Activated T-cell treated with anti-CD3 and anti-CD28 coated beads for 1 hour (primary cell): ENCODE measurements at places on chromosomes 5 and 9.

GRCh38 chr9:130589754-130590153 is 10.4 kb downstream of the FUBP3 start:
- DNase-seq: no peak

GRCh38 chr9:15461601-15462000 is 38.9 kb downstream of the SNAPC3 start:
- DNase-seq: no peak

DNA sequence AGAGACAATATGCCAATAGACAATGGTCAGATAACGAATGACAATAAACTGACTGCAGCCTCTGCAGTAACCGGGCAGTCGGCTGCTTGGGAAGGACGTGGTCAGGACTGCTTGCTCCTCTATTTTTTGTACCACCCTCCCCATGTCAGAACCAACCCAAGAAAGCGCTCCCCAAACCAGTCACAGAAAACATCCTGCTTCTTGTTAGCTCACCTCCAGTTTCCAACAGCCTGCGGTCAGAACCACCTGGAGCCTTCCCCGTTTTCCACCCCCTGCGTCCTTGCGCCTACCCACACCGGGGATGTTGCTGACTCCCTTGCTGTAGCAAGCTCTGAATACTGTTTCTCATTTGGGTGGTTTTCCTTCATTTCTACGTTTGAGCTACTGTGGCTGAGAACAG is 1.7 kb upstream of the MRNIP start:
- DNase-seq: no peak

DNA sequence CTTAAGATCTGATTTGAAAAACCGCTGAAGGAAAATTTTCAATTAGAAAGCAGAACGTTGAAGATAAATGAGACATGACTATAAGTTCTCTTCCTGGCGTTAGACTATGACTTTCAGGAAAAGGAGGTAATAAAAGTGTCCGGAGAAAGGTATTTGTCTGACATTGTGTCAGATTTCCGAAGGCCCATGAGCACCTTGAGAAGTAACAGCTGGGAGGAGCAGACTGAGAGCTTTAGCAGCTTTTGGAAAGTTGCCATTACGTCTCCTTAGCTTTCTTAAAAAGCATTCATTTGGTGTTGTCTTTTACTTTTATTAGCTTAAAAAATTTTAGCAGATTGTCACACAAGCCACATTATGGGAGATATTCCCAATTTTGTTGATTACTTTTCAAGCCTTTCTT is 363.5 kb downstream of the NDUFS4 start:
- DNase-seq: no peak

- DNase-seq: no peak
Measured at GRCh38 chr5:175516933-175517823, 38.8 kb downstream of the SFXN1 start.

GRCh38 chr5:43161244-43161643 is 30.8 kb upstream of the NIM1K start:
- no peak for DNase-seq

- no peak for DNase-seq
Measured at GRCh38 chr5:61816585-61817450, 484.8 kb downstream of the ZSWIM6 start.

DNA sequence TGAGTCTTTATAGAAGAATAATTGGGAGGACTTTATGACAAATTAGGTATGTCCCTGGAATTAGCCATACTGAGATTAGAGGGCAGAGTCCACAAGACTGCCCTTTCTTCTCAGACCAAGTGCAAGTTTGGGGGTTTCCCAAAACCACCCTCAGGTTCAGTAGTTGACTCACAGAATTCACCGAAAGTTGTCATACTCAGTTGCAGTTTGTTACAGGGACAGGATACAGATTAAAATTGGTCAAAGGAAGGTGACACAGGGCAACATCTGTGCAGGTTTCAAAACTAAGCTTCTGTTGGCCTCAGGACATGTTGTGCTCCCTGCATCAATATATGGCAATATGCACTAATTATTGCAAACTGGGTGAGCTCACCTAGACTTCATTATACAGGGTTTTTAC is 3.8 kb downstream of the RANBP17 start:
- no peak for DNase-seq

DNA sequence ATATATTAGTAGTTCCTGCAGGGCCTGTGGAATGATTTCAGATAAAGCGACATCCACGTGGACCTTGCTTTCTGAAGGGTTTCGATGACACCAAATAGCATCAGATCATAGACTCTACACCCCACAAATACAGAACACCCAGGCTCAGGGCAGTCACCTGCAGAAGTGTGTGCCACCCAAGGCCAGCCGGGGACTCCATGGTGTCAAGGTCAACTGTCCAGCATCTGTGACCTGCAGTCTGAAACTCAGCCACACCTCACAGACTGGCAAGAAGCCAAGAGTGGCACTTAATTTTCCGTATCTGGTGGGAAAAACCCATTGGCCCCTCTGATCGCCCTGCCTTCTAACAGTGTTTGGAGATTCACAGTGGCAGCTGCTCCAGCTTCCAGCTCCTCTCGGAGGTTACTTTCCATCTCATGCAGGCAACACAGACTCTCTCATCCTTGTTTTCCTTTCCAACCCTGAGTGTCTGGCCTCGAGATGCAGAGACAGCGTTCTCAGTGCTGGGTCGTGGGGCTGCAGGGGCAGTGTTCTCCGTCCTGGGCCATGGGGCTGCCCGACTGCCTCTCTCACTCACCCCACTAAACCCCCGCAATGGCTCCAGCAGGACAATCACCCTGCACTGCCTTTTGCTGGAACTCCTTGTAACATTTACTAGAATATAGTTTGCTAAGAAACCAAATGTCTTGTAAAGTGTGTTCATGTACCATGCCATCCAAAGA is 221.9 kb downstream of the IRX2 start:
- DNase-seq: no peak

- no peak for DNase-seq
Measured at GRCh38 chr5:171914726-171915338, 91.6 kb downstream of the FBXW11 start.

GRCh38 chr5:138641547-138642298 is 66.5 kb upstream of the HSPA9 start:
- DNase-seq: peak; percentile 57

DNA sequence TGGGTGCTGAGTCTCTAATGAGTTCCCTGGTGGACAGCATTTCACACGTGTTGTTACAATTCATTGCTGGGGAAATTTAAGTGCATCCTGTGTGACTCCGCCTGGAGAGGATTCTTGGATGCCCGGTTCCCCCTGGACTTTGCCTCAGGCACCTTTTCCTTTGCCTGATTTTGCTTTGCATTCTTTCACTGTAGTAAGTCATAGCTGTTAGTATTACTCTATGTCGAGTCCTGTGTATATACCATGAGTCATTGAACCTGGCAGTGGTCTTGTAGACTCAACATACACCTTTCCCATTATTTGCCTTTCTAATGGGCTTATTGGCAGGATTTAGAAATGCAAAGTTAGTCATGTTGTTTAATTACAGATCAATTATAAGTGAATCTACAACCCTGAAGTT is 81.9 kb upstream of the DHFR start:
- DNase-seq: no peak

DNA sequence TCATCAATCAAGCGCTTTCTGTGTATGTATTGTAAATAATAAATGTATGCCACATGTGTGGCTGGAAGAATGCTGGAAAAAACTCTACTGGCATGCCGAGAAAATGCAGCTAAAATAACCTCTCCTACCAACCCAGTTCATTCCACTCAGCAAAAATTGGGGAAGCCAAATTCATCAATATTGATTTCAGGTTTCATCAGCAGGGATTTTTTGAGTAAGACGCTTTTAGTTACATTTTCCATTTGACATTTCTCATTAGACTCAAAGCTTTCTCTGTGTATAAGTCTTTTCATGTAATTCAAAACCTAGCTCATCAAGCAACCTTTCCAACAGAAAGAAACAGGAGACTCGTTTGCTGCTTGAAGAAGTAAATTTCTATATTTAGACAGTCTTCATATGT is 338.1 kb downstream of the DMRT2 start:
- DNase-seq: no peak

GRCh38 chr9:135078361-135078821 is 9.1 kb upstream of the OLFM1 start:
- DNase-seq: no peak

DNA sequence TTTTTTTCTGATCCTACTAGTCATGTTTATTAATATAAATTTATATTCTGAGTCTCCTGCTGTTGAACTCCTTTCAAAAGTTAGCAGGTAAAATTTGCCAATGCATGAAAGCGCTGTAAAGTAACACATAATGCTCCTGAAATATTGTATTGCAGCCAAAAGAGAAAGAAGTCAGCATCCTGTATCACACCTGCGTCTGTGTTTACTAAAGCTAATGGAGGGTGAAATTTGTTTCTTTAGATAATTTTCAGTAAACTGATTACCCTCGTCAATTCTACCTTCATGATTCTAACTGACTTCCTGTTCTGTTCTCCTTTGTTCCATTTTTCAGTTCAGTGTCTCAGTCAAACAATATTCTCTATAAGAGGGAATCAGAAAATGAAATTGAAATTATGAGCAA is 415.4 kb downstream of the CDH9 start:
- DNase-seq: no peak

DNA sequence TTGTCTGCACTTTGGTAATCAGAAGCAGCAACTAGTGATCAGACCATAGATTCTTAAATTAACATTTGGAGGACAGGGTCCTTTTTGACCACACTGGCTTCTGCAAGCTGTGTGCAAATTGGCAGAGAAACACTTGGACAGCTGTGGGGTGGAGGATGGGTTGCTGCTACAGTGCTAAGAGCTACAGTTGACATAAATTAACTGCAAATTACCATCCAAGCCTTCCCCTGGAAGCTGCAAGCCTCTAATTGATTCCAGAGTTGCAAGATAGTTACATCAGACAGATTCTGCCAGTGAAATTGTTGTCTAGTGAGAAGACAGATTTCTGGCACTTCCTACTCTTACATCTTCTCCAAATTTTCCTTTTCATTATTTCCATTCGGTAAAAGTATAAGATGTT is 517.7 kb downstream of the DIRAS2 start:
- DNase-seq: no peak

- no peak for DNase-seq
Measured at GRCh38 chr9:127185931-127186781, 63.7 kb upstream of the ANGPTL2 start.

- no peak for DNase-seq
Measured at GRCh38 chr9:129655154-129655553, 10.3 kb upstream of the PRRX2 start.

GRCh38 chr9:134834217-134834956 is 46.2 kb upstream of the FCN2 start:
- DNase-seq: no peak

DNA sequence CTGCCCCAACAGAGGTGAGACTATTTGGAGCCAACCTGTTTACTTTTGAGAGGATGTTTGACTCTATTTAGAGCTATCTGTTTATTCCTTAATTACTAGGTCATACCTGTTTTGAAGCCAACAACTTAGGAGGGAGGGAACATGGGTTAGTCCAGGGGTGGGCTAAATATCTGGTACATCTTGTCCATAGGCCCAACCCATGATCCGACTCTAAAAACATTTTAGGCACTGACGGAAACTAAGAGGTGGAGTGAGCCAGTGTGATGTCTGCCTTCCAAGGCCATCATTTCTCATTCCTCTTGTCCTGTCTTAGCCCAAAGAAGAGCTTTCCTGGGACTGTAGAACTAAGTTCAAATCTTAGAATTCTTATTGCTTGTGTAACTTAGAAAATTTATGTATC is 8.4 kb downstream of the SPINK5 start:
- DNase-seq: no peak

DNA sequence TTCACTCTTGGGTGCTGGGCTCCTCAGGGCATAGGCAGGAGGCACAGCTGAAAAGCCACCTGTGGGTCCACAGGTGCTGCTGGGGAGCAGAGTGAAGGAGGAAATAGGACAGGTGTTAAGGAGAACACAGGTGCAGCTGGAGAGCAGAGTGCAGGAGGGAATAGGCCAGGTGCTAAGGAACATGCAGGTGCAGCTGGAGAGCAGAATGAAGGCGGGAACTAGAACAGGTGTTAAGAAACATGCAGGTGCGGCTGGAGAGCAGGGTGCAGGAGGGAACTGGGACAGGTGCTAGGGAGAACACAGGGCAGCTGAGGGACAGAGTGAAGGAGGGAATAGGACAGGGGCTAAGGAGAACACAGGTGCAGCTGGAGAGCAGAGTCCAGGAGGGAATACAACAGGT is 43.8 kb upstream of the PLEKHG4B start:
- no peak for DNase-seq

DNA sequence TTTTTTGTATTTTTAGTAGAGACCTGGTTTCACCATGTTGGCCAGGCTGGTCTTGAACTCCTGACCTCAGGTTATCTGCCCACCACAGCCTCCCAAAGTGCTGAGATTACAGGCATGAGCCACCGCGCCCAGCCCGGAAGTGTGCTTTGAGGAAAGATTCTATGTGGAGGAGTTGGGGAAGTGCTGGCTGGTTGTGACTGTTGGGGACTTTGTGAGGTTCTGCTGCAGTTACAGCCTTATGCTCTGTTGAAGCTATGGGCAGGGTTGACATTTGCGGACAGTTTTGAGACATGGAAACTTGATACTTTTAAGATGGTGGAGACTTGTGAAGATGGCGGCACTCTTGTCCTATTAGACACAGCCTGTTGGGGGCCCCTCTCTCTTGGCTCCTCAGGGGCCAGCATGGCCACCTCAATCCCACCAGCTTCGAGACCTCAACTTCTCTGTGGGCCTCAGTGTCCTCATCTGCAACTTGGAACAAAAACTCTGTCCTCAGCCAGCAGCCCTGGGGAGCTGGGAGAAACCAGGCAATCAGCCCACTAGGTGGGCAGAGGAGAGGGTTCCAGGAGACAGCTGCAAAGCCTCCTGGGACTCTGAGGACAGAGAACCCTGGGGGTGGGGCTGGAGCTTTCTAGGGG is 24.9 kb downstream of the C9orf50 start:
- DNase-seq: no peak

DNA sequence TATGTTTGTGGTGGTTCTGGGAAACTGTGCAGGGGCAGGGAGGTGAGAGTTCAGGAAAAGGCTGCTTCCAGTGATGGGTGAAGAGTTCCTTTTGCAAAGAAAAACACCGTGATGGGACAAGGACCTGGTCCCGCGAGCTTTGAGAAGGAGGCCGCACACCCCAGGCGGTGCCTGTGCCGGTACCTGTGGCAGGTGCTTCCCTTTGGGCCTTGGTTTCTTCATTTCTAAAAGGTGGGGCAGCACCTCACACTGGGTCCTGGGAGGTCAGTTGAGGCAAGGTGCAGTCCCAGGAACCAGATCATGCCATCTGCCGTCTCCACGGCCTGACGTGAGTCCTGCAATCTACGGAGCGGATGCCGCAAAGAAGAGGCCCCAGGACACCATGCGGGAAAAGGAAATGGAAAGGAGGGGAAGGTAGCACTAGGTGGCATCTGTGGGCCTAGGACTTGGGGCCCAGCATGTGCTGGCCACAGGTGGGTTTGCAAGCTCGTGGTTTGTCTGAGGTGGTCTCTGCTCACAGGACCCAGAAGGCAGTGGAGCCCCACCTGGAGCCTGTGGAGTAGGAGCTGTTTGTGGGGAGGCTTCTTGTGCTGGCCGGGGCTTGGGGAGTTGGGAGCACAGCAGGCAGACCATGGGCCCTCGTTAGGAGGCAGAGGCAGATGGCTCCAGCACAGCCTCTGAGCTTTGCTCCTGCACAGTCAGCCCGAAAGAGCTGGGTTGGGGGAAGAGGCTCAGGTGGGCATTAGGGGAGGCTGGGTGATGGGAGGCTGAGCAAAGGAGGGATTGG is 131.6 kb downstream of the CACNA1B start:
- DNase-seq: no peak
